Left renal pelvis (tissue), 4 donors: ENCODE measurements at places on chromosomes 1 and 21. TPM values are rescaled to one million over a fixed set of nuclear protein-coding genes. Genes with fewer than 3 reads are reported as not detected.

The RIMS3 gene
- polyA plus RNA-seq: 1.4 TPM

The KIF14 gene
- polyA plus RNA-seq: 6.7 TPM

The C1orf87 gene
- polyA plus RNA-seq: 0.50 TPM

The KNCN gene
- polyA plus RNA-seq: not detected

The SLC45A3 gene
- polyA plus RNA-seq: 1.7 TPM

The IVL gene
- polyA plus RNA-seq: 0.37 TPM

DNA sequence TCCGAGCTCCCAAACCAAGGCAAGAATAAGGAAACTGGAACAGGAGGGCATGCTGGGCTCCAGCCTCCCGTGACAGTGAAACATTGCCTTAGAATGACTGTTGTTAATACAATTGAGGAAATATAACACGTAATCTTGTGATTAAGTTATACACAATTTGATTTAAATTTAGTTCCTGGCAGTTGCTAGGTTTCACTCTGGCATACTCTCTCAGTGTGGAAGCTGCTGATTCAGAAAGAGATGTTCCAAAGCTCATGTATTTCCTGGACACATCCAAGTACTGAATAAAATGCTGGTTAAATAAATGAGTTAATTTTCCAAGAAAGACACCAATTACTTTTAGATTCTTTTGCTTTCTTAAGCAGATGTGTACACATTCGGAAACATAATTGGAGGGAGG is 176.1 kb downstream of the GRIK1 start:
- no peak for DNase-seq

GRCh38 chr1:100924212-100924611 is 28.3 kb downstream of the SLC30A7 start:
- DNase-seq: no peak

DNA sequence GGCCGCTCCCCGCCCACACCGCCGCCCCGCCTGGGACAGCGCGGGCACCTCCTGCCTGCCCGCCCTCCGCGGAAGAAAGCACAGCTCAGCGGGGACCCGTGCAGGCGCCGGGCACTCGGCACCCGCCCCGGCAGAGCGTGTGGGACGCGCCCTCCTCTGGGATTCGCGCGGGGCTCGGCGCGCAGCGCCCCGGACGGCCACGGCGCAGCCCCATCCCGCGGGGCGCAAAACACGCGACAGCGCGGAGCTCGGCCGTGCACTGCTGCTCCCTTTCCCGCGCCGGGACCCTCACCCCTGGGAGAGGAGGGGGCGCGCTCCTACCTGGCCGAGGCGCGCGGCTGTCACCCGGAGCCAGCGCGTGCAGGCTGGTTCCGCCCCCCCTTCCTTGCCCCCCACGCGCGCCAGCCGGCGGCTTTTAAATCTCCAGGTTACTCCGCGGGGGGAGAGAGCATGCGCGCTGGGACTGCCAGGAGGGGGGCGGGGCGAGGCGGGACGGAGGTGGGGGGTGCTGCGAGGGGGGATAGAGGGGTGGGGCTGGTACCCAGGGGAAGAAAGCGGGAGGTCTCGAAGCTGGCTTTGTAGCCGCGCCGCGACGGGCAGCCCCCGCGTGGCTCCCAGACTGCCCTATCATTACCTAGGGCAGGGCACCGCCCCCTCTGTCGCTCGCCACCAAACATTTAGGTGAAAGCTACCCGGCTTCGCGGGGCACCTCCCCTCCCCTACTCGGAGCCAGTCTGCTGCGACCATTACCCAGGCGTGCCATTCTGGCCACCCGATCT is at the start of gene SLC45A3:
Gene SLC45A3 (minus strand): TSS at position 437 of the 779 bp plus-strand sequence. CDS start 15,853 bp downstream, outside the sequence.
- DNase-seq: no peak

- DNase-seq: no peak
Observed at GRCh38 chr21:45508607-45509565, 33.4 kb downstream of the SLC19A1 start.

DNA sequence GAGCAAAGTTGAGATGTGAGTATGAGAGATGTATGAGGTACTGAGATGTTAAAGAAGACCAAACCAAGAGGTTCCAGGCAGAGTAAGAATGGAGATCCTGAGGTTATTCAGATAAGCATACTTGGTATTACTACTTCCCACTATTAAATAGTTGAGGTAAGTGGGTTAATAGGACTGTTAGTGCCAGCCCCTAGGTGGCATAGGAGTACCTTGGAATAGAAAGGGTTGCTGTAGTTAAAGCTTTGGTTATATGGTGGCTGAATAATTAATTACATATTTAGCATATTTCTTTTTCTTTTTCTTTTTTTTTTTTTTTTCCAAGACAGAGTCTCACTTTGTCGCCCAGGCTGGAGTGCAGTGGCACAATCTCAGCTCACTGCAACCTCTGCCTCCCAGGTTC is 397.9 kb upstream of the TMPRSS15 start:
- DNase-seq: no peak

- DNase-seq: no peak
Observed at GRCh38 chr1:65172936-65173690, 25.1 kb downstream of the AK4 start.

GRCh38 chr1:197842646-197843045 is 59.8 kb upstream of the C1orf53 start:
- no peak for DNase-seq

GRCh38 chr1:70963374-70963773 is 84.2 kb downstream of the PTGER3 start:
- no peak for DNase-seq

DNA sequence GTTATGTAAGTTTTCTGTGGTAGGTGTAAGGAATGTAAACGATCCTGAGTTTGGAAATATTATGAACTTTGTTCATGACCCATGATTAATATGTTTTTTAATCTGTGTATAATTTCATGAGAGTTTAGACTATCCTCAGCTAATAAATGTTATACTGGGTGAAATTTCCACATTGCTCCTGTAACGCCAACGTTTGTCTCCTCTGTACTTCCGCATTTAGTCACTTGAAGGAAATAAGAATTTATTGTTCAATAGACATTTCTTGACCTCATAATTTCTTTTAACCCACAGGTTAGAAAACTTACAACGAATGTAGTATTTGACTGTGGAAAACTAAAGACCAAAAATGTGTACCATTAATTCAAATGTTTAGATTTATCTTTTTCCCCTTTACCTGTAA is 876 bp downstream of the KCNJ15 start:
- DNase-seq: no peak

- DNase-seq: no peak
Observed at GRCh38 chr1:204711947-204712701, 26.6 kb upstream of the LRRN2 start.

DNA sequence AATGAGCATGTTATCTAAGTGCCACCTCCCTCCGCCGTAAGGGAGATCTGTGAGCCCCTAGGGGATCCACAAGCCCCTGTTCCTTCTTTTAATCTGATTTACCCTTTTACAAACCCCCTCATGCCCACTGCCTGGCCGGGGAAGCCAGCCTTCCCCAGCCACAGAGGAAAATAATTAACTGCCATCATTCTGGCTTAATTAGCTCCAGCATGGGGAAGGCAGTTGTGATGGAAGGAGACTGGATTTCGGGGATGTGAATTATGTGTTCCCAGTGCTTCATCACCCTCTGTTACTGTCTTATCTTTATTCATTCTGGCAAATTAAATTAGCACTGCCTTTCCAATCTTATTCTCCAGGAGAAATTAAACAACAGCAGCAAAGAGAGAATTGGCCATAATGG is 135.8 kb downstream of the PTPRU start:
- no peak for DNase-seq

DNA sequence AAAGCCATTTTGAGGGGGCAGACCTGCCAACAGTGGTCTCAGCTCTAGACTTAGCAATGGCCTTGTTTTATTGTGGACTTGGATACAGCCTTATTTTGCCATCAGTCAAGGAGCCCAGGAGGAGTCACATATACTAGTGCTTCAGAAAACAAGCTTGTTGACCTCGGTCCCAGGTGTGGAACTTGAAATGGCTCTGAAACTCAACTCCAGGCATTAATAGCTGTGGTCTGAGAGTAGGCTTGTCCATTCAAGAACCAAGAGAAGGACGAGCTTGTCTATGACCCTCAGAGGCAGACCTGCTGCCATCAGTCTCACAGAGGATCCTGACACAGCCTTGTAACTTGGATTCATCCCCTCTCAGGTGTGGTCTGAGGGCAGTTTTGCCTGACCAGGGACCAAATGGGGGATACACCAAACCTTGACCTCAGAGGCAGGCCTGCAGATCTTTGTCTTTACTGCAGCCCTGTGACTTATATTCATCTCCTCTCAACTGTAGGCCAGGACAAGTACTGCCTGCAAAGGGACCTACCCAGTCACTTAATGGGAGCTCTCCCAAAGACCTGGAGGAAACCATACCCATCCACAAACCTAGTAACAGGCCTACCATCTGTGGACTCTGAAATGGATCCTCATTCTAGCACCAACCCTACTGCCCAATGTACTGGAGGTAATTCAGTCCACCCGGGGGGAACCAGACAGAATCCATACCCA is 33.1 kb downstream of the OR6Y1 start:
- DNase-seq: no peak

- DNase-seq: no peak
Observed at GRCh38 chr1:112722601-112723510, 7.7 kb upstream of the PPM1J start.

GRCh38 chr1:19006000-19006399 is 49.5 kb upstream of the IFFO2 start:
- no peak for DNase-seq

- DNase-seq: no peak
Observed at GRCh38 chr1:59738152-59738551, 76.6 kb upstream of the HOOK1 start.
